ENCODE measurements at places on chromosomes 12 and 14.
A peak's percentile ranks its signal among the peaks of the same experiment; 100 is the strongest.

GRCh38 chr14:64826845-64827244 is 52.9 kb downstream of the SPTB start:
- no peak for DNase-seq

- no peak for DNase-seq
These were observed 69.6 kb downstream of the MGST1 start for GRCh38 chr12:16417058-16417457.

GRCh38 chr14:59015482-59015881 is 173.0 kb upstream of the DAAM1 start:
- no peak for DNase-seq

DNA sequence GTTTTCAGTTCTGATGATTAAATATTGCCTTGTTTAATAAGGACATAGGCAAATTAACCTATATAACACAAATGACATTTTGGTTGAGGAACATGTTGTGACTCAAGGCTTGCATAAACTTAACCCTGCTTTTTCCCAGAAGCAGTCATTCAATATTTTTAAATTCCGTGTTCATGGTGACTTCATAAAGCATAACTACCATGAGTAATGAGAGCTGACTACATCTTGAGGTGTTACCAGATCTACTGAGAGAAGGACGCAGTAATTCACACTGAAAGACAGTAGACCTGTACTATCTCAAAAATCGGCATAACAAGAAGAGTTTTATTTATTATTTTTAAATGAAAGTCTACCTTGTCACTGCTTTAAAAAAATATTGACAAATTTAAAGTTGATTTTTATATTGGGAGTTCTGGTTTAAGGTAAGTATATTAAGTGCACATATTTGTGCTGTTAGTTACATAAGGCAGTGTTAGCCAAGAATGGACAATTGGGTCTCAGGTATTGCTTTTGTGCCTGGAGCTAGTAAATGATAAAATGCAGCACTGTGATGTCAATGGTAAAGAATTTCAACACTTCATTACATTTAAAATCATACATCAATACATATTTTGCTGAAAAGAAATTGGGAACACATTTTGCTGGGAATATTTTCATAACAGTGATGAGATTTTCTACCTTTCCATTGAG is 1198.5 kb downstream of the FSCB start:
- no peak for DNase-seq

- no peak for DNase-seq
These were observed 694.0 kb upstream of the USP15 start for GRCh38 chr12:61566183-61566582.

DNA sequence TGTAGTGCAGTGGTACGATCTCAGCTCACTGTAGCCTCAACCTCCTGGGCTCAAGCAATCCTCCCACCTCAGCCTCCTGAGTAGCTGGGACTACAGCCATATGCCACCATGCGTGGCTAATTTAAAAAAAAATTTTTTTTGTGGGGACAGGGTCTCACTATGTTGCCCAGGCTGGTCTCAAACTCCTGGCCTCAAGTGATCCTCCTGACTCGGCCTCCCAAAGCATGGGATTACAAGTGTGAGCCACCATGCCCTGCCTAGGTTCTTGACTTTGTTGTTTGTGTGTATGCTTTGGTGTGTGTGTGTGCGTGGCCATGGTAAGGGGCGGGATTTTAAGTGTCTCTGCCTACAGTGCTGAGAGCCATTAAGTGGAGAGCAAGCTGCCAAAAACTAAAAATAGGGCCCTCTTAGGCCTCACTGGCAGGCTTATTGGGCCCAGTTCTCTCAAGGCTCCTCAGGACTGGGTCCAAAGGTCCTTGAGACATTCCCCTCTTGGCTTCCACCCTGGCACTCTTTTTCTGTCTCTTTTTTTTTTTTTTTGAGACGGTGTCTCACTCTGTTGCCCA is 5.1 kb downstream of the COX14 start:
- DNase-seq = no peak

DNA sequence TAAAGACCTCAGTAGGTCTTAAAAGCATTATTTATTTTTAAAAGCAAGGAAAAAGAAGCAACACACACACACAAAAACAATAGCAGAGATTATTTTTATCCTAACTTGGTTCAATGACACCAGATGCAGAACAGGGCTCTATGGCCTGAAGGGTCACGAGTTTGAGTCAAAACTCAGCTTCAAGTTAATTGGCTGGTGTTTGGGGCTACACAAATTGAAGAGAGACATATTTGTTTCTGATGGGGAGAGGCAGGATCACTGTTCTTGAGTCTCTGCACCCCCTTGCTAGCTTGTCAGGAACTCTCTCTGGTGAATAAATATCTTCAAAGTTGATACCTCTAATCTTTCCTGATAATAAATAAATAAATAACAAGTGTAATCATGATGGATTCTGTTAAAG is 466.1 kb downstream of the PRKD1 start:
- no peak for DNase-seq

- DNase-seq = peak; percentile 58
These were observed 726 bp downstream of the ZFHX2 start for GRCh38 chr14:23550812-23551265.

GRCh38 chr12:9797722-9798619 is 29.3 kb upstream of the KLRF1 start:
- DNase-seq = peak; percentile 53

DNA sequence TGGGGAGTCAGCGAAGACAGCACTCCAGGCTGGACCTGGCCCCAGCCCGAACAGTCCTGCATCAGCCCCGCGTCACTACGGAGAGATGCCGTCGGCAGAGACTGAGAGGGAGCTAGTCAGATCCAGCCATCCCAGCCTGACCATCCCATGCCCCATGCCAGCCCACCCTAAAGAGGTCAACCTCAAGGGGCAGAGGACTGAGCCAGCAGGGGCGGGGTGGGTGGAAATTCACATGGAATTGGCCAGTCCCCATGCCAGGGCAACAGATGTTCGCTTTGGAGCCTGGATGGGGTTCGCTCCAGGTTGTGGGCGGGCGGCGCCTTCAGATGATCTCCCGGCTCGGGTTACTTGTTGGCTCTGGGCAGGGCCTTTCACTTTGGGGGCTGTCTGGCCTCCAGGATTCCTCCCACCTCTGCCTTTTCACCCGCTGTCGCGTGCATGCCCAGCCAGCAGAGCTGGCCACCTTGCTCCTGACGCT is 154.3 kb downstream of the TSPAN9 start:
- DNase-seq = peak; percentile 83

GRCh38 chr12:57810450-57810849 is 8.1 kb downstream of the AVIL start:
- DNase-seq = no peak

GRCh38 chr12:41683023-41683422 is 461.7 kb downstream of the GXYLT1 start:
- DNase-seq = no peak

- no peak for DNase-seq
These were observed 888.1 kb upstream of the MDGA2 start for GRCh38 chr14:48563489-48563888.

GRCh38 chr14:100528962-100529560 is 58.2 kb downstream of the BEGAIN start:
- no peak for DNase-seq

GRCh38 chr12:88435334-88436076 is 144.8 kb downstream of the KITLG start:
- DNase-seq = peak; percentile 5

DNA sequence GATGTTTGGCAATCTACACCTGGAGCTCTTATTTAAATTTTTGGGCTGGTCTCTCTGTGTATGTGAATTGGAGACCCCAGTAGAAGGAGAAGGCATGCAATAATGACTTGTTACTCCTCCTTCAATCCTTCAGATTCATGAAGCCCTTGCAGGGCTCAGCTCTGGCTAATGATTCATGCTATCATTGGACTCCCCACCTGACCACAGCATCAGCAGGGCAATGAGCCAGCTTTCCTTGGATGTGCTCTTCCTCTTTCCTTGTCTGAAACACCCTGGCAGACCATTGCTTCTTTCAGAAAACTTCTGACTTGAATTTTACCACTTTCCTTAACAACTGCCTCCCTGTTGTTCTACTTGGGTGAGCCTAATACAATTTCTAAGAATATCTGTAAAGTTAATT is 1019.2 kb downstream of the AACS start:
- DNase-seq = no peak

GRCh38 chr14:74015176-74015575 is 3.9 kb downstream of the ENTPD5 start:
- no peak for DNase-seq

- no peak for DNase-seq
These were observed 29.3 kb upstream of the ZFP36L1 start for GRCh38 chr14:68822132-68822651.

DNA sequence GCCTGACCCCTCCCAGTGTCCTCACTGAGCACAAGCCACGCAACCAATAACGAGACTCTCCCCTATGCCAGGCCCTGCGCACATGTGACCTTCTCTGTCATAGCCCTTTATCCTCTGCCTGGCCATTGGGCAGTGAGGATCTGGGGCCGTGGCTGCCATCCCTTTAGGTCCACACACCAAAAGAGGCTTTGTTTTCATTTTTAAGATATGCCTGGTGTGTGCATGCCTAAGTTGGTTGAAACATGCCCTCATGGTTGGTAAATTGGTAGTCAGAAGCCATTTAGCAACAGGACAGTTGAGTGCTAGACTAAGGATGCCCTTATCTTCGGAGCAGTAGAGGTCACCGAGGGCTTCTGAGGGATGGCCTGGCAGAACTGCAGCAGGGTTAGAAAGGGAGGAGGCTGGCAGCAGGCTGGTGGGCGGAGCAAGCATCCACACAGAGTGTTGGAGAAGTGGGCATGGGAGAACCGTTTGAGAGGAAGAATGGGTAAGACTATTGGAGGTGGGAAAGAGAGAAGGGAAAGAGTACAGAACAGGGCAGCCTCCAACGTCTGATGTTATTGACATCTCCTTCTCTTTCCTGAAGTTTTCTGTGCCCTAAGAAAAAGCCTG is 75.1 kb downstream of the SLC24A4 start:
- no peak for DNase-seq

- DNase-seq = no peak
These were observed 15.0 kb downstream of the BAG5 start for GRCh38 chr14:103547455-103547940.

- no peak for DNase-seq
These were observed 57.3 kb upstream of the CEP83 start for GRCh38 chr12:94516985-94517384.

GRCh38 chr14:97539411-97539795 is 742.2 kb downstream of the VRK1 start:
- DNase-seq = no peak

GRCh38 chr12:57343703-57344378 is 87.0 kb downstream of the R3HDM2 start:
- no peak for DNase-seq

DNA sequence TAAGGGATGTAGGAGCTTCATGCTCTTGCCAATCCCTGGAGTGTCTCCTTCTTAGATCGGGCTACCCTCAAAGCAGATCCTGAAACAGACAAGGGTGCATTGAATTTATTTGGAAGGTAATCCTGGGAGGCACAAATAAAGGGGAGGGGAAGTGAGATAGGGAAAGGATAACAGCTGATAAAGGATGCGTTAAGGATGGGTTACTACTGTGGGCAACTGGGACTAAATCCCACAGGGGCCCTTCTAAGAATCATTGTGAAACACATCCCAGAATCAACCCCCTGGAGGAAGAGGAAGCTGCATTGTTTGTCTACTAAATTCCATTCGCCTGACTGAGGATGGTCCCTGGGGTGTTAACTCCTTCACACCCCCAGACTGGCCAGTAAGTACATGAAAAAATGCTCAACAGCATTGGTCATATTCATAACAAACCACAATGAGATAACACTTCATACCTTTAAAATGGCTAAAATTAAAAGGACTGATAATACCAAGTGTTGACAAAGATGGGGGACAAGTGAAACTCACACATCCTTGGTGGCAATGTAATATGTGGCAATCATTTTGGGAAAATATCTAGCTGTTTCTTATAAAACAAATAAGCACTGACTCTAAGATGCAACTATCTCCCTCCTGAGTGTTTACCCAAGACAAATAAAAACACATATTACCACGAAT is 37.0 kb upstream of the CMKLR1 start:
- no peak for DNase-seq

DNA sequence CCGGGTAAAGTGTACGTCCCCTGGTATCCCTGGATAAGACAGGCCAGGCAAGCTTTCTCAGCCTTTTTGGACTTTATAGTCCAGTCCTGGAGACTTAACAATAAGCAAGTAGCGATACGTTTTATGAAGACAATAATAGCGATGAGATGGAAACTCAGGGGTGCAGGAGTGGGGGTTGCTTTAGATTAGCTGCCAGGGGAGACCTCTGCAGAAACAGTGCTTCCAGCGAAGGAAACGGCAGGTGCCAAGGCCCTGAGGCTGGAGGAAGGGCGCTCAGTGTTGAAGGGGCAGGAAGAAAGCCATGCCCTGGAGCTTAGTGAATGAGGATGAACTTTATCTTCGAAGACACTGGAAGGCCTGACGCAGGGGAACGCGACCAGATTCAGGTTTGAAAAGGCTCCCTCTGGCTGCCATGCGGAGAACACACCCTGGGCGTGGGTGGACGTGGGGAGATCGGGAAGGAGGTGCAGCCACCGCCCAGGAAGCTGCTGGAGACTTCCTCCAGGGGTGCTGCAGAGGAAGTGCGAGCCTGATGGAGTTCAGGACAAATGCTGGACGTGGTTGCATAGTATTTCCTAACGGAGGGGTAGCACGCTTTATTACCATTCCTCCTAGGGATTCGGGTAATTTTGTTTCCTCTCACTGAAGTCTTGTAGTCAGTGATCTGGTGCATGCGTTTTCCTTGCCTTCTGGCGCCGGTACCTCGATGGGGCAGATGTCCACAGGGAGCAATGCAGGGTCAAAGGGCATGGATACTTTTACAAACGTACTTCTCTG is 26.1 kb upstream of the UBC start:
- no peak for DNase-seq

DNA sequence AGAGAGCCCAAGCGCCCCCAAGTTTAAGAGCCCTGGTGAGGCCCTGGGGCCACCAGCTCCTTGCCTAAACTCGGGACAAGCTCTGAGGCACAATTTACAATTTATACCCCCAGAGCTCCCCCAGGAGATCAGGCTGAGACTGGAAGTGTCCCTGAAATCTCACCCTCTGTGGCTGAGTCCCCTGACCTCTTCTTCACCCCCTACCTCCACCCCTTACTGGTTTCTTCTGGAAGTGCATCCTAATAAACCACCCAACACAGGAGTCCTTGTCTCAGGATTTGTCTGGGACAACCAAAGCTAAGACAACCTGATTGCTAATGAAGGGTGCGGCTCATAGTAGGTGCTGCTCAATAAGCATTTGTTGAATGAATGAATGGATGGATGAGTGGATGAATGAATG is 206.4 kb downstream of the BCL11B start:
- peak; percentile 21 for DNase-seq

GRCh38 chr14:79354336-79354735 is 857.0 kb downstream of the DIO2 start:
- DNase-seq = no peak

DNA sequence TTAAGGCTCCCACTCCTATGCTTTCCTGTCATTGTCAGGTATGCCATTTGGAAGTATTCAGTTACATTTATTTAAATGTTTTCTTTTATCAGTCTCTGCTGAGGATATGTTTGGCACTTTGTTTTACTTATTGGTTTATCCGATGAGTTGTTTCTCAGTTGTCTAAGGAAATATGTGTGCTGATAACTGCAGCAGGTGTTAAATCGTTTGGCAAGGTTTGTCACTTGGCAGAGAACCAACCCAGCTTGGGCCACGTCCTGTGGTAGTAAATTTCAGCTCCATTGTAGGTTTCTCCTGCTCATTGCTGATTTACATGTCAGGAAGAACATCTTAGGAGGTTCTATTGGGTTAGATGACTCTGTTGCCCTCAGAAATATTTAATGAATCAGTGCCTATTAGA is 22.0 kb upstream of the MGST1 start:
- no peak for DNase-seq
